Activated T-helper 17 cell treated with anti-CD3 and anti-CD28 coated beads, Interleukin-2, amount 50 U/mL, for 72 hours (primary cell): ENCODE measurements at places on chromosomes 16 and 17.

GRCh38 chr16:9859701-9860327 lies 322.4 kb downstream of the GRIN2A start:
- H3K36me3 ChIP-seq, result no peaks in the 10 kb centered on the region
- no peaks in the 10 kb centered on the region for H3K4me1 ChIP-seq

DNA sequence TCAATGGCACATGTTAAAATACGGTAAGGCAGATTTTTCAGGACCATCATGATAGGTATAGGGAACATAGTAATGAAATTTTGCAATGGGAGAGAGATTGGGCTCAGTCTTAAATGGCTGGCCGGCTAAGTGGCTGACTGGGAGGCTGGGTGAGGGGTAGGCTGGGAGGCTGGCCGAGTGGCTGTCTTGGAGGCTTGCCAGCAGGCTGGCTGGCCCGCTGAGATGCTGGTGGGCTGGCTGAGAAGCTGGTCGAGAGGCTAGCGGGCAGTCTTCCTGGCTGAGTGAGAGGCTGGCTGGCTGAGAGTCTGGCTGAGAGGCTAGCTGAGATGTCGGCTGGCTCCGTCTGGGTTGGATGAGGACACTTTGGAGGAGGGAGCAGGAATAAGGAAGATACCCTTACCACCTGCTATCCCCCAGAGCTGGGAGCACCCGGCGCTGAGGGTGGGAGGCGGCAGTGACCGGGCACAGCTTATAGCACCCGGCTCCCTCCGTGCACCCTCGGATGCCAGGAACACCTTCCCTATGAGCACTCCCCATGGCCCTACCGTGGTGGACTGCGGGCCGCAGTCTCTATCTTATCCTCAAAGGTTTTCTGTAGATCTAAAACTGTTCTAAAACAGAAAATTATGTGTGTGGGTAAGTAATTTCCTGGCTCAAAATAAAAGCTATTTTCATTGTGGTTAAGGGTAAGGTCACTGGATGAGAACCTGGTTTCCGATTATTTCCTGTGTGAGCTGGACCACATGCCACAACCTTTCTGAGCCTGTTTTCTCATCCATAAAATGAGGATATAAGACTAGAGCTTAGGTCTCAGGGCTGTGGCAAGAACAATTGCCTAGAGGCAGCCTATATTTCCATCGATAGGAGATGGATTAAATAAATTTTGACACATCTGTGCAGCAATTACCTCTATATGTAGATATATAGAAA lies 34.5 kb upstream of the TMC5 start:
- ATAC-seq, result no peak
- H3K4me3 ChIP-seq, result no peak overlapping the region
- H3K4me1 ChIP-seq, result peaks cover 4% of the 10 kb centered on the region
- H3K27me3 ChIP-seq, result peaks cover 7% of the 10 kb centered on the region
- H3K27ac ChIP-seq, result no peak overlapping the region

- no peaks in the 10 kb centered on the region for H3K27me3 ChIP-seq
- H3K4me1 ChIP-seq, result peaks cover 27% of the 10 kb centered on the region
- ATAC-seq, result no peak
- H3K36me3 ChIP-seq, result peaks cover 60% of the 10 kb centered on the region
Observed at GRCh38 chr17:77101521-77102410, 39.0 kb upstream of the SEC14L1 start.

- H3K36me3 ChIP-seq, result no peaks in the 10 kb centered on the region
- no peak overlapping the region for H3K27ac ChIP-seq
- no peak for ATAC-seq
- peaks cover 35% of the 10 kb centered on the region for H3K27me3 ChIP-seq
- H3K4me1 ChIP-seq, result no peaks in the 10 kb centered on the region
- no peak overlapping the region for H3K4me3 ChIP-seq
Observed at GRCh38 chr17:34113089-34113488, 142.0 kb upstream of the CCL2 start.

GRCh38 chr17:33459078-33459940 lies 166.2 kb upstream of the ASIC2 start:
- H3K4me1 ChIP-seq, result no peaks in the 10 kb centered on the region
- peaks cover 55% of the 10 kb centered on the region for H3K27me3 ChIP-seq
- ATAC-seq, result no peak
- no peak overlapping the region for H3K27ac ChIP-seq
- no peaks in the 10 kb centered on the region for H3K36me3 ChIP-seq

GRCh38 chr17:79608624-79608959 lies 2.3 kb downstream of the RBFOX3 start:
- H3K27me3 ChIP-seq, result peaks cover 28% of the 10 kb centered on the region
- H3K36me3 ChIP-seq, result no peaks in the 10 kb centered on the region
- H3K4me3 ChIP-seq, result no peak overlapping the region
- no peak for ATAC-seq

DNA sequence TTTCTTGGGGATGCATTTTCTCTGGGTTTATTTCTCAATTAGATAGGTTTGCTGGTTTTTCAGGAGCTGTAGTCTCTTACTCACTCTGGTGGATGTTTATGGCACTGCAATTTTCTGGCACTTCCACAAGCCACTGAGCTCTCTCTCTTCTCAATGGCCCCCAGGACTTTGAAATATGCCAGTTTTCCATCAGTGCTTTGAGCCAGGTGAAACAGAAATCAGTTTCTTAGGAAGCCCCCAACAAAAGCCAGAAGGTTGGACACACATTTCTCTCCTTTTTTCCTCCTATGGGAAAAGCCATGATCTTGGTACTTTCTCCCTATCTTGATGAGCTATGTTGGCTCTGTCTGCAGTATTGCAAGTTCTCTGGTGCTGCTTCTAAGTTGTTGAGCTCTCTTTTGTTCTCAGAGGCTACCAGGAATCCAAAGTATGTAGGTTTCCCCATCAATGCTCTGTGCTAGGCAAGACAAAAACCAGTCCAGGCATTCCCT lies 90.7 kb upstream of the SMIM36 start:
- no peak overlapping the region for H3K4me3 ChIP-seq
- H3K4me1 ChIP-seq, result no peaks in the 10 kb centered on the region
- H3K27me3 ChIP-seq, result peaks cover 32% of the 10 kb centered on the region
- H3K27ac ChIP-seq, result no peak overlapping the region

DNA sequence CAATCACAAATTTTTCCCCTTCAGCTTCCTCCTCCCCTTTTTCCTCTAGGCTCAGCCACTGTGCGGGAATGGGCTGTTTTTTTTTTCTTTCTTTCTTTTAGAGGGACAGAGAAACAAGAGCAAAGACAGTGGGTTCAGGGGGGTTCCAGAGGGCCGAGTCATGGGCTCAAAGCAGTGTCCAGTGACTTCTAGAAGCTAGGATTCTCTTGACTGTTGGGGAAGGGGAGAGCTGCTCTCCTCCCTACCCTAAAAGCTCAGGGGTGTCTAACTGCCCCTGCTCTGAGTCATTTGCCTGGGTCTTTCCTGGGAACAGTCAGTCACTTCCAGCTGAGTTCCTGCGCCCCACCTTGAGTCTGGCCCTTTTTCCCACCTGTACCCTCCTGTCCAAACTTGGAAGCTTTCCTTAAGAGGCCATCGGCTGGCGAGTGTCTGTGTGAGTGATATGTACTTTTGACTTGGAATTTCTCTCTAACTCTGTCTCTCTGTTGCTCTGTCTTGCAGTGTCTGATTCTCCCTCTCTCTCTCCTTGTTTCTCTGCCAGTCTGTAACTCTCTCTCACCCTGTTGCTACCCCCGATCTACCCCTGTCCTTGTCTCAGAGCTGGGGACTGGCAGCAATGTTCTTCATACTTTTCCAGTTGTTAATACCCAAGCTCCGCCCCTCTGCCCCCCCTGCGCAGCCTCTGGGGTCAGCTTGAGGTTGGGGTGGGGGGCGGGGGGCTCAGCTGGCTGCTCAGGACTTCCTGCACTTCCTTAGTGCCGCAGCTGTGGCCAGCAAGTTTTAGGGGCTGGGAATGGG lies 2.4 kb downstream of the THRA start:
- no peaks in the 10 kb centered on the region for H3K36me3 ChIP-seq
- H3K4me3 ChIP-seq, result peak overlapping the region; percentile 80
- ATAC-seq, result no peak
- H3K27me3 ChIP-seq, result no peaks in the 10 kb centered on the region
- peak overlapping the region; percentile 45 for H3K27ac ChIP-seq

DNA sequence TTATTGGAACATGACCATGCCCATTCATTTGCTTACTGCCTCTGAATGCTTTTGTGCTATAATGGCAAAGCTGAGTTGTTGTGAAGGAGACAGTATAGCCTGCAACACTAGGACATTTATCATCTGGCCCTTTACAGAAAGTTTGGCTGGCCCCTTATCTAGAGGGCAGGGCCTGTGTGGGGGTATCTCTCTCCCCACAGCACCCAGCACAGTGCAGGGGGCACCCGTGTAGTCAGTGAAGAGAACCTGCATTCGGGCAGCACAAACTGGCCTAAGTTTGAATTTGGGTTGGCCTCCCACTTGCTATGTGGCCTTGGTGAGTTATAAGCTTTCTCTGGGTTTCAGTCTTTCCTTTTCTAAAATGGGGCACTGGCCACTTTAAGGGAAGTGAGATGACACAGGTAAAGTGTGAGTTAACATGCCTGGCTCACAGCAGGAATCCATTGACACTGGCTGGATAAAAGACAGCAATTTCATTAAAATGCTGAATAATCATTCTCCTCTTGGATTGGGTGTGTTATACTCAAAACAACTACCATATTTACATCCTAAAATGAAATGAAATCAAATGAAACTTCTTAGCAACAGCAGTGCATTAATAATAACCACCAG lies 12.1 kb downstream of the UBE2O start:
- peaks cover 37% of the 10 kb centered on the region for H3K4me1 ChIP-seq
- no peak overlapping the region for H3K4me3 ChIP-seq
- no peak overlapping the region for H3K27ac ChIP-seq
- ATAC-seq, result no peak

- no peaks in the 10 kb centered on the region for H3K36me3 ChIP-seq
- peaks cover 6% of the 10 kb centered on the region for H3K27me3 ChIP-seq
- H3K4me3 ChIP-seq, result no peak overlapping the region
- H3K27ac ChIP-seq, result no peak overlapping the region
- ATAC-seq, result no peak
- no peaks in the 10 kb centered on the region for H3K4me1 ChIP-seq
Observed at GRCh38 chr16:49740256-49740655, 115.7 kb downstream of the ZNF423 start.

GRCh38 chr17:28973425-28973824 lies 22.1 kb upstream of the PHF12 start:
- H3K4me1 ChIP-seq, result no peaks in the 10 kb centered on the region
- no peak overlapping the region for H3K27ac ChIP-seq
- no peak for ATAC-seq
- no peak overlapping the region for H3K4me3 ChIP-seq
- H3K36me3 ChIP-seq, result no peaks in the 10 kb centered on the region

DNA sequence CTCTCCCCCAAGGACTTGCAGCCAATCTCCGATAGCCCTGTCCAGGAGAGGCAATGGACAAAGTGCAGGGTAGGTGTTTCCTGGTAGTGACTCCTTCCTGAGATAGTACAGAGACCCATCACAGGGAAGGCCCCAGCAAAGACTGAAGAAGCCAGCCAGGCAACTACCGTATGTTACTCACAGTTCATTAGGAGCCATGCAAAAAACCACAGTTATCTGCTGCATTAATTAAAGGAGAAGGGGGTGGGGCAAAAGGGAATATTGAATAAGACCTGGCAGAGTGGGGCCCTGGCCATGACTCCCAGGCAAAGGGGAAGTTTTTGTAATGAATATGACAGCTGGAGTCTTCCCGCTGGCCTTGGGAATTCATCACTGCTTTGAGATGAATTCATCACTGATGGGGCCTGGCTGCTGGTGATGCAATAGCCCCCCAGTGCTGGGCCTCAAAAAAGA lies 2.5 kb upstream of the SLC13A2 start:
- no peak for ATAC-seq
- H3K4me3 ChIP-seq, result no peak overlapping the region
- H3K4me1 ChIP-seq, result peaks cover 14% of the 10 kb centered on the region

- H3K4me3 ChIP-seq, result no peak overlapping the region
- ATAC-seq, result no peak
- no peaks in the 10 kb centered on the region for H3K27me3 ChIP-seq
- no peak overlapping the region for H3K27ac ChIP-seq
- H3K36me3 ChIP-seq, result no peaks in the 10 kb centered on the region
- H3K4me1 ChIP-seq, result peaks cover 5% of the 10 kb centered on the region
Observed at GRCh38 chr17:66165537-66166123, 26.3 kb downstream of the CEP112 start.

DNA sequence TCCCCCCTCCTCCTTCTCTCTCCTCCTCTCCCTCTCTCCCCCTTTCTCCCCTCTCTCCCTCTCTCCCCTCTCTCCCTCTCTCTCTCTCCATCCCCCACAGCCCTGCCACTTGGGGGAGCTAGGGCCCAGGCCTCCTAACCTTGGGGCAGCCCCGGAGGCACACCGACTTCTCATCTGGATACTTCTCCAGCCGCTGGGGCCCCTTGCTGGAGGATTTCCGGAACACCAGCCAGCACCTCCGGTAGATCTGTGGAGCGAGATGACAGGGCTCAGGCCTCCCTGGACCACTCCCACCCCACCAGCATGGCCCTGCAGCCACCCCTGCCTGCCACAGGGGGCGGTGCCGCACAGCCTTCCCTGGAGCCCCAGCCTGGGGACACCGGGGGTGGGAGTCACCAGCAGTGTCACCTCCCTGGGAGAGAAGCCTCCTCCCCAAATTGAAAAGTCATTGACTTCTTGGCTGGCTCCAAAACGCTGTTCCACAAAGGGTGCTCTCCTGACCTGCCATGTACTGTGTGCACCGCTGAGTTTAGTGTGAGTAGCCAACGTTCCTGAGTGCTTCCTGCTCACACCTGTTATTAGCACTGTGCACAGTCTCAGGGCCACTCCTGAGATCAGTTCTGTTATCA lies 10.5 kb downstream of the DOK4 start:
- peak overlapping the region; percentile 48 for H3K4me3 ChIP-seq
- ATAC-seq, result peak; percentile 97
- no peaks in the 10 kb centered on the region for H3K27me3 ChIP-seq
- peaks cover 10% of the 10 kb centered on the region for H3K4me1 ChIP-seq
- H3K27ac ChIP-seq, result peak overlapping the region; percentile 61

DNA sequence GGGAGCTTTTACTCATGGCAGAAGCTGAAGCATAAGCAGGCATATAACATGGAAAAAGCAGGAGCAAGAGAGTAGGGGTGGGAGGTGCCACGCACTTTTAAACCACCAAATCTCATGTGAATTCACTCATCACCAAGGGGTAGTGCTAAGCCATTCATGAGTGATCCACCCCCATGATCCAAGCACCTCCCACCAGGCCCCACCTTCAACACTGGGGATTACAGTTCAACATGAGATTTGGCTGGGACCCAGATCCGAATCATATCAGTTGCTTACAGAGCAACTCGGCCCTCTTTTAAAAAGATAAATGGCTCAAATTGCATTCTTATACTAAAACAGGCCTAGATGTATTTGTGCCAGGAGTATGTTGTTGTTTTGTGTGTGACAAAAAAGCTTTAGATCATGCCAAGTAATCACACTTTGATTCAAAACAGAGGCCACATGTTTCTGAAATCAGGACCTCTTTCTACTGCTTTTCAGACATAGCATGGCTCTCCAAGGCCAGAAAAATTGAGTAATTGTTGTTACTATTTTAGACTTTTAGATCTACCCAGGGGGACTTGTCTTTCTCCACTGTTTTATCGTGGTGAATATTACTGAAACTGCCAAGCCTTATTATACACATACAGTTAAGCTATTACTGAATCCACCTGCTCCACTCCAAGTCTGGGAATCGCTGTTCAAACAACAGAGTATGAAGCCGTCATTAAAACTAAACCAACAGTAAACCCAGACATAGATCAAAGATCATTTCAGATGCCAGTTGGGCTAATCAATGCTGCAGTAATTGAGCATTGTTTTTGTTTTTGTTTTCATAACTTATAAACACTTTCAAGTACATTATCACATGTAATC lies 163.3 kb downstream of the KCNJ2 start:
- no peak overlapping the region for H3K4me3 ChIP-seq
- no peaks in the 10 kb centered on the region for H3K4me1 ChIP-seq
- H3K27ac ChIP-seq, result no peak overlapping the region
- no peak for ATAC-seq

GRCh38 chr17:81461607-81462500 lies 50.7 kb downstream of the ACTG1 start:
- no peak overlapping the region for H3K27ac ChIP-seq
- no peaks in the 10 kb centered on the region for H3K27me3 ChIP-seq
- H3K4me1 ChIP-seq, result no peaks in the 10 kb centered on the region
- no peak overlapping the region for H3K4me3 ChIP-seq
- no peak for ATAC-seq
- H3K36me3 ChIP-seq, result no peaks in the 10 kb centered on the region
